ENCODE measurements at places on chromosomes 7 and 10.
A peak's percentile ranks its signal among the peaks of the same experiment; 100 is the strongest.

DNA sequence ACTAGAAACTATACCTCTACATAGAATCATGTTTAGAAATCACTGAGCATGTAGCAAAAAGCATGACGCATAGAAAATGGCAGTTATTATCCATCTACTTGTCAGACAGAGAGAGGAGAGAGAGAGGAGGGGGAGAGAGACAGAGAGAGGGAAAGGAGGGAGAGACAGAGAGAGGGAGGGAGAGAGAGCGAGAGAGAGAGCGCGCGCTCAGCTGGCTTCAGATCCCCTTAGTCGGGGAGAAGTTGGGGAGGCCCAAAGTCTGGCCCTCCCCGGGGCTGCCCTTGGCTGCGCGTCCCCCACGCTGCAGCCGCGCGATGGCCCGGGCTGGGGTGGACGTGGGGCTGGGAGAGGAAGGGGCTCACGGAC lies 37.0 kb downstream of the CNPY1 start:
- no peak for DNase-seq

- DNase-seq: no peak
These were observed 498.0 kb upstream of the ZMIZ1 start for GRCh38 chr10:78570633-78571235.

DNA sequence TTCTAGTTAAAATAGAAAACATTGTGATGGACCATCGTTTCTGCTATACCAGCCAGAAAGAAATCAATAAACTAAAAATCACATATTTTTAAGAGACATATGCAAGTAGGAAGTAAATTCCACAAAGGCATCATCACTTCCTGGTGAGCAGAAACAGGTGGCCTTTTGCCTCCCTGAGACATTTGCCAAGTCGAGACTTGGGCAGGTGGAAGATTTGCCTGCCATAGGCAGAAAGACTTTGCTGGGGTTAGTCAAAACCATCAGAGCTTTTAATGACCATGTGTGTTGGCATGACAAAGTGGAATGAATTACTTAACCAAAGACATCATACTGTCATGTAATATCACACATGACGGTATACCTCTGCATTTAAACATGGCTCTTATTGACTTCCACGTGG lies 66.0 kb upstream of the FGL2 start:
- DNase-seq: no peak

DNA sequence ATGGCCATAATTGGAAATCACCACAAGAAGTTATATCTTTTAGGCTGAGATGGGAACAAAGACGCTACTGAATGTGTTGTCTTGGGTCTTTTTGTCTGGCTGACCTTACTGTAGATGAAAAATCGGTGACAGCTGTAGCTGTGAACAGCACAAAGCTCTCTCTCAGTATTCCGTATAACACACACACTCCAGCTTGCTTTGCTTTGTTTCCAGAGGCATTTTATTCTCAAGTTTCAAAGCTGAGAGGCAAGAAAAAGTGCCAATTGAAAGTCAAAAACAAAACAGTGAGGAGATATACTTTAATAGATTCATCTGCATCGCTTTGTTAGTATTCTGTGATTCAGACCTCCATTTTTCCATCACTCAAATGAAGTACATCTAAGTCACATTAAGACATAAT lies 39.6 kb upstream of the CABCOCO1 start:
- DNase-seq: no peak

- DNase-seq: no peak
These were observed 243.9 kb downstream of the SNX13 start for GRCh38 chr7:17696422-17696821.

DNA sequence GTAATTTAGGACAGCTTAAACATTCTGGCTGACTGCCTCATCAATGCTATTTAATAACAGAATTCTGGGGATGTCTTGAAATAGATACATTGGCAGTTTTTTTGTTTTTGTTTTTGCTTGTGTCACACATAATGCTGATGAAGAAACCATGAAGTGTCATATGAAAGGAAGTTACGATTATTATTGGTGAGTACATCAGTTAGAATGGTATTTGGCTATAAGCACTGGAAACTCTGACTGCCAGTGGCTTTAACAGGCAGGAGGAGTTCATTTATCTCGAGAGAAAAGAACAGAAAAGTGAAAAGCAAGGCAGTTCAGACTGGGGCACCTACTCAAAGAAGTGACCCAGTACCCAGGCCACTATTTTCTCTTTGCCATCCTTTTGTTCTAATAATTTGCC lies 18.1 kb downstream of the LSM8 start:
- no peak for DNase-seq

DNA sequence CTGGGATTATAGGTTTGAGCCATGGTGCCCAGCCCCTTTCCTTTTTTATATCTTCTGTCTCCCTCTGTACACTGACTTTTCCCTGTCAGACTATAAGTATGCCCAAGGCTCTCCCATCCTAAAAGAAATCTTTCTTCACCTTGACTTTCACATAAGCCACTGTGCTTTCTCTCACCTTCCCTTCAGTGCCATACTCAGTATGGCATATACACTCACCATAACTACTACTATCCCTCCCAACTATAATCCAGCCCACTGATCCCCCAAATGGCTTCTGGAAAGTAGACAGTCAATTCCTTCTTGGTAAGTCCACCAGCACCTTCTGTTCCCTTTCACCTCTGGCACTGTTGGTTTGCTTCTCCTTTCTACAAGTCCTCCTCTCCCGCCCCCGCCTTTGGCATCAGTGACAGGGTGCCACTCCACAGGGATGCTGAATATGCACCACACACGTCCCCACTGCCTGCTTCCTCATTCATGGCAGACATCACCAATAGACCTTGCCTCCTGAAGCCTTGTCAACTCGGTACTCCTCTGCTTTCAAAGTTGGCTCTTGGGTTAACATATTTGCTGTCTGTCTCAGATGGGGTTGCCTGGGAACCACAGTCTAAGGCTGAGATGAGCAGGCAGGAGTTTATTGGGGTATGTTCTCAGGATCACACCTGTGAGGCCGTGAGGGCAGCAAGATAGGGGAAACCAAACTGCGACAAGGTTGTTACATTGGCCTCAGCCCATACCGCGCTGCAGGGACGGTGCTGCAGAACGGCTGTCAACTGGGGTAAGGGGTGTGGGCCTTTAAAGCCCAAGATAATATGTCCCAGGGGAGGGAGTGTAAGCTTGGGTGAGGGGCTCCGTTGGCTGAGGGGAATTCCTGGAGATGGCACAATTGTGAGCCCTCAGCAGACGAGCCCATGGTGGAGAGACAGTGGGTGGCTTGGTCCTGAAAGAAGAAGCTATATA lies 7.2 kb upstream of the PSAP start:
- peak; percentile 17 for DNase-seq

GRCh38 chr10:36114913-36115312 lies 472.8 kb upstream of the FZD8 start:
- DNase-seq: no peak

GRCh38 chr7:22137466-22137865 lies 191.8 kb upstream of the CDCA7L start:
- no peak for DNase-seq

- no peak for DNase-seq
These were observed 32.1 kb upstream of the RHEB start for GRCh38 chr7:151551820-151552219.

DNA sequence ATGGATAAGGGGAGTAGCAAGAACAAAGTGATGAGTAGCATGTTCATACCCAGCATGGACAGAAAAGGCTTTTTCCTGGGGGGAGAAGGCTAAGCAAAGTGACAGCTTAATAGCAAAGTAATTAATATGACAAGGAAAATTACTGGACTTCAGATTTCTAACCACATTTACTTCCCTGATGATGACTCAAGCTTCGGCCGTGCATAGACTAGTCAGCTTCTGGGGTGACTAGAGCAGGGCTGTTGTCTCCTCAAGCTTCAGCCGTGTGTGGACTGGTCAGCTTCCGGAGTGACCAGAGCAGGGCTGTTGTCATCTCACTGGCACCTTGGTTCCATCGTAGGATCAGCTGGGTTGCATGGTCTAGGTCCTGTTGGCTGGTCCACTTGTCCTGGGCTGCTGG lies 2.1 kb upstream of the ZNF117 start:
- no peak for DNase-seq

GRCh38 chr10:82768040-82768439 lies 893.0 kb downstream of the NRG3 start:
- no peak for DNase-seq

DNA sequence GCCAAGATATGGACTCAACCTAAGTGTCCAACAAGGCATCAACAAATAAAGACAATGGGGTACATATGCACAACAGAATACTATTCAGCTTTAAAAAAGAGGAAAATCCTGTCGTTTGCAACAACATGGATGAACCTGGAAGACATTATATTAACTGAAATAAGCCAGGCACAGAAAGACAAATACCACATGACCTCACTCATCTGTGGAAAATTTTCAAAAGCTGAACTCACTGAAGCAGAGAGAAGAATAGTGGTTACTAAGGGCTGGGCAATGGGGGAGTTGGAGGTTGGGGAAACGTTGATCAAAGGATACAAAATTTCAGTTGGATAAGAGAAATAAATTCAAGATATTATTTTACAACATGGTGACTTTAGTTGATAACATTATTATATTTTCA lies 221.4 kb upstream of the PITRM1 start:
- no peak for DNase-seq

GRCh38 chr10:101123085-101123814 lies 7.8 kb upstream of the TLX1 start:
- no peak for DNase-seq

DNA sequence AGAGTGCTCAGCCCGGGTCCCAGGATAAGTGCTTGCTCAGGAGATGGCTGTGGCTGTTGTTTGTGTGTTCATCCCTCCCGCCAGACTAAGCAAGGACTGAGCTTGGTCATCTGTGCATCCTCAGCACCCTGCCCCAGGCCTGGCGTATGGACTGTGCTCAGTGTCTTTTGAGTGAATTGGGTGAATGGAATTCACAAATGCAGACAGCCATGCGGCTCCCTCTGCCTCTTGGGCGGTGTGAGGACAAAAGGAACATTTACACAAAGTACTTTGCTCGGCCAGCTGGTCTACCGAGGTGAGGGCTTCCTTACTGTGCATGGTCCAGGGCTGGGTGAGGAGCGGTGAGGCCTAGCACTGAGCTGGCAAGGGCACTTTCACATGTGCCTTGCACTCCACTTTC lies 120.2 kb downstream of the CDH23 start:
- DNase-seq: no peak

DNA sequence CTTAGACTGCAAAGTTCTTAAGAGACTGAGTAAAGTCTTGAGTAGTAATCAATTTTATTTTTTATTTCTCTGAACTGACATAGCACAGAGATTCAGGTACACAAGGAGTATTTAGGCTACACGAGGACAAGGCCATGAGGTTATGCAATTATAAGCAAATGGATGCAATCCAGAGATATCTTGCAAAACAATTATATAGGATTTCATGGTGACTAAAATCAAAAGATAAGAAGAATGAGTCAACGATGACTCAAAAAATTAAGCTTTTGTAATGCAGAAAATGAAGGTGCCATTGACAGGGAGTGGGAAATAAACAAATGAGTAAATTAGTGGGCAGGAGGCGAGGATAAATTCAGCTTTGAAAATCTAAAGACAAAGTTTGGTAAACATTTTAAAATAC lies 66.7 kb upstream of the MYO3A start:
- DNase-seq: no peak

- DNase-seq: peak; percentile 43
These were observed 871 bp downstream of the SPOCK2 start for GRCh38 chr10:72087392-72087968.

GRCh38 chr10:16947069-16947468 lies 129.8 kb upstream of the RSU1 start:
- DNase-seq: no peak

- DNase-seq: no peak
These were observed 181.4 kb upstream of the SHH start for GRCh38 chr7:155993420-155994278.

DNA sequence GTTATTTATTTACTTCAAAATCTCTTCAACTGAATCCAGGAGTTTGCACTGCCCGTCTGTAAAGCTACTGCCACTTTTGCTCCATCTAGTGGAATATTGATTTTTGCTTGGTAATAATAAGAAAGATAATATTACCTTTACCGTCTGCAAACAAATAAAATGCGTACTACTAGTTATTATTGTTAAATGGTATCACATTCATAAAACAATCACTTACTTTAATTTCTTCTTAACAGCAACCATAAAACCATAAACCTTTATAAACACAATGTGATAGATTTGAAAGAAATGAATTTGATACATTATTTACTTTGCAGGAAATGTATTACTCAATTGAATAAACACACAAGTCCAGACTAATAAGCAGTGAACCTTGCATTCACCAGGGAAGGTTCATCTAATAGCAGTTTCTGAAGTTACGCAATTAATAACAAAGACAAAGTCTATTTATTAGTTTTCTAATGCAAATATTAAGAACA lies 6.4 kb downstream of the AGMO start:
- DNase-seq: no peak

- no peak for DNase-seq
These were observed 324.5 kb upstream of the KLF6 start for GRCh38 chr10:4109469-4109868.
